ENCODE measurements at places on chromosomes 3 and 15. TPM values are rescaled to one million over a fixed set of nuclear protein-coding genes. Genes with fewer than 3 reads are reported as not detected.

Gene PRR20G
- not detected for total RNA-seq

Gene CORO2B
- total RNA-seq: 5.4 TPM

Gene PRSS50
- total RNA-seq: not detected

Gene C3orf20
- not detected for total RNA-seq

Gene SKOR1
- total RNA-seq: not detected

Gene IFT57
- total RNA-seq: 53.3 TPM

Gene NR2E3
- total RNA-seq: not detected

Gene ZMYND10
- not detected for total RNA-seq

Gene CACNA2D2
- not detected for total RNA-seq

Gene IGSF11
- total RNA-seq: not detected

Gene ROBO1
- 27.7 TPM for total RNA-seq

Gene MINAR1
- total RNA-seq: 0.85 TPM

Gene TPRG1
- 58.0 TPM for total RNA-seq

Gene ARGFX
- total RNA-seq: not detected

Gene SLC27A2
- total RNA-seq: 10.9 TPM

Gene ITPKA
- not detected for total RNA-seq

Measured in subcutaneous adipose tissue (tissue), 4 donors.